ENCODE measurements at places on chromosomes 2 and 18.

DNA sequence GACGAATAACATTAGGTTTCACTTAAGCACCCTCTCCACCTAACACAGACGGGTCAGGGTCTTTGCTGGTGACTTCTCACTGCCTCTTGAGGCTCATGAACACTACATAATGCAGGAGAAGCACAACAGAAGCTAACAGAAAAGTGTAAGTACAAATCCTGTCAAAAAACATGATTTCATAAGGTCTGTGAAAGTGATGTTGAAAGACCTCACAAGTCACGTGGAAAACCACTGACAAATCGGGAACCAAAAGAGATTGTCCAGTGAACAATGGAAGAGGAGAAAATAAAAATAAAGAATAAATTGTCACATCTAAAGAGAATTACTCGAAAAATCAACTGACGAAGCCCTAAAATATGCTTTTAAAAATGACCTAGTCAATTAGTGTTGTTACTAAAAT, 14.0 kb downstream of the PSD4 start:
- H3K4me3 ChIP-seq = no peak overlapping the region
- peaks cover 1% of the 10 kb centered on the region for H3K27me3 ChIP-seq
- no peak for DNase-seq
- no peaks in the 10 kb centered on the region for H3K36me3 ChIP-seq

GRCh38 chr18:74654638-74655037, 57.0 kb downstream of the ZNF407 start:
- DNase-seq = no peak
- H3K27me3 ChIP-seq = no peaks in the 10 kb centered on the region
- no peaks in the 10 kb centered on the region for H3K36me3 ChIP-seq

DNA sequence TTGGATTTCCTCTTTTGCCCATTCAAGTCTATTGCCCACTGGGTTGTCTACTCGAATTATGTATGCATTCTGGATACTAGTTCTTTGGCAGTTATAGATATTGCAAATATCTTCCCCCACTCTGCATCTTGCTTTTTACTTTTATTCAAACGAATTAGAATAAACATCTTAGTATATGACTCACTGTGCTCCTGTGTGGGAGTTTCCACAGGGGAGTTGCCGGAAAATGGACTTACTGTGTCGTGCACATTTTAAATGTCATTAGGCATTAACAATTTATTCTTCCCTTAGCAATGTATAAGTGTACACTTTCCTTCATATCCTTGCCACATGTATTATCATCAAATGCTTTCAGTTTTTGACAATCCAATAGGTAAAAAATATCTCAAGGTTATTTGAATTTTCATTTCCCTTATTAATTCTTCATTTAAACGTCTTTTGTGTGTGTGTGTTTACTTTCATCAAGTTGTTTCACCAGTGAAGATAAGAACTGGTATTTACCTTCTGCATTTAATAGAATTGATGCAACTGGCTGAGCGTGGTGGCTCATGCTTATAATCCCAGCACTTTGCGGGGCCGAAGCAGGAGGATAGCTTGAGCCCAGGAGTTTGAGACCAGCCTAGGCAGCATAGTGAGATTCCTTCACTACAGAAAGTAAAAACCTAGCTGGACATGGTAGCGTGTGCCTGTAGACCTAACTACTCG, 4.6 kb upstream of the UGT1A5 start:
- no peak for DNase-seq

DNA sequence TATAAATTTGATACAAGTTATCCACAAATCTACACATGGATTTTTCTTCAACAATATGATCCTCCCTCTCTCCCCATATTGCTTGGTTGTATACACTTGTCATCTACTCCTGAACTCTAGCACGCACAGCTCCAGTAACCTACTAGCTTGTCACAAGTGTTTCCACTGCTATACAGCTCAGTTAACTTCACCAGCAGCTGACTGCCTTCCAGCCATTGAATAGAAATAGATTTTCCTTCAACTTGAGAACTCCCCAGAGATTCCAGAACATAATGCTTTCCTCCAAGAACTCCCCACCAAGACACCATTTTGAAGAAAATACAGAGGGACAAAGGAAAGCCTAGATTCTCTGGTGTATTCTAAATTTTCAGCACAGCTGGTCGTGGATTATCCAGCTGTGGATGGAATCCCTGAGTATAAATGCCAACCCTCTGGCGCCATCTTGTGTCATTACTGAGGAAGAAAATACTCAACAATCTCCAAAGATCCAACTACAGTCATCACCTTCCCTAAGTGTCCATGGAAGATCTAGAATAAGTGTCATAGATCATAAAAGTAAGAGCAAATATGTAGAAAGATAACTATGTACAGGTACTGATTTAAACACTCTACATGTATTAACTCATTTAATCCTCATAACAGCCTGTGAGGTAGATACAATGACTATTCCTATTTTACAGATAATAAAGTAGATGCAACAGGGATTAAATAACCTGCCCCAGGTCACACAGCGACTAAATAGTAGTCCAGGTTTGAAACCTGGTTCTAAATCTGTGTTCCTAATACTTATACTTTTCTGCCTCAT, 156.7 kb downstream of the ARHGAP28 start:
- H3K27ac ChIP-seq = peak overlapping the region; percentile 34
- no peaks in the 10 kb centered on the region for H3K27me3 ChIP-seq
- peaks cover 14% of the 10 kb centered on the region for H3K4me1 ChIP-seq
- DNase-seq = no peak

DNA sequence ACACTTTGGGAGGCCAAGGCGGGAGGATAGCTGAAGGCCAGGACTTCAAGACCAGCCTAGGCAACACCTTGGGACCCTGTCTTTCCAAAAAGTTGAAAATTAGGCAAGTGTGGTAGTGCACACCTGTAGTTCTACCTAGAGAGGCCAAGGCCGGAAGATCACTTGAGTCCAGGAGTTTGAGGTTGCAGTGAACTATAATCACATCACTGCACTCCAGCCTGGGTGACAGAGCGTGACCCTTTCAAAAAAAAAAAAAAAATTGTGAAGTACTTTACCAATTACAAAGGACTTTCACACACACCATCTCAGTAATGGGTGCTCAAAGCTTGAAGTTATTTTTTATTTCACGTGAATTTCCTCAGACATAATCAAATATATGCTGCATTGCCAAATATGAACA, 65.0 kb downstream of the ATAD2B start:
- H3K4me1 ChIP-seq = no peaks in the 10 kb centered on the region
- no peak for DNase-seq
- H3K36me3 ChIP-seq = peaks cover 11% of the 10 kb centered on the region

GRCh38 chr2:63192169-63192888, 141.7 kb downstream of the OTX1 start:
- H3K4me1 ChIP-seq = no peaks in the 10 kb centered on the region
- no peak for DNase-seq
- no peak overlapping the region for H3K4me3 ChIP-seq
- peaks cover 12% of the 10 kb centered on the region for H3K36me3 ChIP-seq

DNA sequence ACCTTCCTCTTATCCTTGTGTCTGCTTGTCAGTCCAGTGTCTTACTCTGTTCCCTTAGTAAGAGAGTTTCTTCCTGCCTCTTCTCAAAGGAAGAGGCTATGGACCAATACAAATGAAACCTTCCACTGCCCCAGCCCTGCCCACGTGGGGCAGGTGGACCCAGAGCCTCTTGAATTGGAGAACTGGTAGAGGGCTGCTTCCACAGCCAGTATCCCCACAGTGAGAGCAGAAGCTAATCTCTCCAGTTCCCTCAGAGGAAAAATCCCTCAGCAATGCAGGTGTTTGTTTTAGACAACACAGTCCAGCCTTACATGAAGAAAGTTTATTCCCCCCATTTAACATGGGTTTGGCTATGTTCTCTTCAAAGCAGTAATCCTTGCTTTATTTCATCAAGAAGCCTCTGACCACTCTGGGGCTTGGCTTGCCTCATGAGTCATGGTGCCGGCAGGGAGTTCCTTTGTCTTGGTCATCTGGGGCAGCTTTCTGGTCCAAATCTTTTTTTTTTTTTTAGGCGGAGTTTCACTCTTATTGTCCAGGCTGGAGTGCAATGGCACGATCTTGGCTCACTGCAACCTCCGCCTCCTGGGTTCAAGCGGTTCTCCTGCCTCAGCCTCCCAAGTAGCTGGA, 6.5 kb upstream of the CYBRD1 start:
- DNase-seq = no peak
- no peaks in the 10 kb centered on the region for H3K36me3 ChIP-seq
- H3K27ac ChIP-seq = no peak overlapping the region
- H3K27me3 ChIP-seq = no peaks in the 10 kb centered on the region
- H3K4me3 ChIP-seq = no peak overlapping the region
